ENCODE measurements at places on chromosomes 13 and 19.

- DNase-seq, result no peak
Observed at GRCh38 chr19:39397360-39398296, 6.5 kb downstream of the MED29 start.

DNA sequence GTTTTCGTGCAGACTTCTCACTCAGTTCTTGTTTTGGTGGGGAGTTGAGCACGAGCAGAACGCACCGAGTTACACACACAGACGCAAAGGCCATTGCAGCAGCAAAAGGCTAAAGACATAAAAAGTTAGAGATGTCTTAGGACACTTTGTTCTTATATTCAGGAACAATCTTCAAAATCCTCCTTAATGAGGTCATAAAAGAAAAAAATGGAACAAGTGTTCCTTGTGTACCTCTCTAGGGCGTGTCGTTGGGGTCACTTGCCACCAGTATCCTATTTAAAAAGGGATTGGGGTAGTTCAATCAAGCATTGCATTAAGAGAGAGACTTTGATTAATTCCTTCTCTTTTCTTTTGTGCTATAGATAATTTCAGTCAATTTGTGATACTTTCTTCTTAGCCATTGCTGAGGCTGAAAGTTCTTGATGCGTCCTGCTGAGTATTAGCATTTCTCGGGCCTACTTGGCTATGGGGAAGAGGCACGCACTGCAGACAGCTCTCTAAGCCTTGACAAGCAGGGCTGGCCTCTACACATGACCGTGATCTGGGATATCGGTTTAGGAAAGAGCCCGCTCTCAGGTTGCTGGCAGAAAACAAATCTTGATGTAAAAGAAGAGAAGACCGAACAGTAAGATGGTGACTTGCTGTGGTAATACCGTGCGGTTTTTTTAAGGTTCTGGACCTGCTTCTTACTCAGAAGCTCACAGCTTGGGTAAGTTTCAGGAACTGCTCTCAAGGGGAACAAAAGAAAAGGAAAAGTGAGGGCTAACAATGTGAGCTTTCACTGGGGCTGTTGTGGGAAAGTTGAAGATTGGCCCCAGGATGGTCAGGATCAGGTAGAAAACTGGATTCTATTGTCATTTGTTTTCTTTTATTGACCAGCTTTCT lies 223.6 kb downstream of the TM9SF2 start:
- no peak for DNase-seq

GRCh38 chr13:46166947-46167610 lies 14.9 kb downstream of the LCP1 start:
- no peak for DNase-seq

- no peak for DNase-seq
Observed at GRCh38 chr13:47904241-47904640, 96.8 kb downstream of the SUCLA2 start.

DNA sequence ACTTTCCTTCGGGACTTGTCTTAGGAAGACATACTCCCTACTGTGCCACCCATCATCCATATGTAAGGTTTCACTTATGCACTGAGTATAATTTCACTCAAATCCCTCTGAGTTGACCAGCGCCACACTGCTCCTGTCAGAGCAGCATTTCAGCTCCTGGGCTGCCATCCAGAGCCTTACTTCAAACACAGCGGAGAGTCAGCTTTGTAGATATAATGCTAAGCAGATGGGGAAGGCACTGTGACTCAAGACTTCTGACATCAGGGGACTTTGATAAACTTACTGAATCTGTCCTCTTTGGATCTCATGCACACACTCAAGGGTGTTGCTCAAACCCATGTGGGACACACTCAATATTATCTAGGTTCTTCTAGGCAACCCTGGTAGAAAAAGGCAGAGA lies 34.9 kb downstream of the DOCK9 start:
- no peak for DNase-seq

- DNase-seq, result no peak
Observed at GRCh38 chr13:113407103-113407530, 43.2 kb upstream of the GRTP1 start.

DNA sequence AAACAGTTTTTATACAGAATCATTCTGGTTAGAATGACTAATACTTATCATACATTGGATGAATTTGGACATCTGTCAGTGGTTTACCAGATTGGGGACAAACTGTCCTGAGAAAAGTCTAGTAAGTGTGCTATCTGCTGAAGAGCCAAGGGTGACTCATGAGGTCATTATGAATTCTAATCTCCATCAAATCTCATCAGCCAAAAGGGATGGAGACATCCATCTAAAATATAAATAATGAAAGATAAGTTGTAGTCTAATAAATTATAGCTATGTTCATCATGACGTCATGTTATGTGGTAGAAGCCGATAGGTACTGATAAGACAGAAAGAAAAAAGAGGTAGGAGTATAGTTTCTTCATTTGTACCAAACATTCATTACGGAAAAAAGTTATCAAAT lies 804.4 kb downstream of the PCDH9 start:
- no peak for DNase-seq

DNA sequence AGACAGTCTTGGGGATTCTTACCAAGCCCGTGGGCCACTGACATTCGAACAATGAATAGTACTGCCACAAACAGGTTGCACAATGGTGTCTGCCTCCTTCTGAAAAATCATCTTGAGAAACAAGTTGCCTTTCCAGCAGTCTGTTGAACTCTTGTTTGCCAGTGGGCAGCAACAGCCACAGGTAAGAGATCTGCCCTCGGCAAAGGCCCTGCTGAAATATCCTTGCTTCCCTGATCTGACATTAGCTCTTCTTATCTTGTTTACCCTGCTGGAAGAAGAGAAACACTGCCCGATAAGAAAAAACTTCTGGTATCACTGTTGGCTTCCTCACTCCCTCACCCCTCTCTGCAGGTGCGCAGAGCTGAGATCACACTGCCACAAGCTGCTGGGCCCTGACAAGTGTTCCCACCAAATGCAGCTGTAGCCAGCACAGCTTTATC lies 2.0 kb downstream of the DOCK9 start:
- no peak for DNase-seq

GRCh38 chr13:40350283-40350992 lies 316.0 kb downstream of the FOXO1 start:
- DNase-seq, result no peak

GRCh38 chr19:37997911-37998344 lies 90.9 kb downstream of the SIPA1L3 start:
- DNase-seq, result no peak

DNA sequence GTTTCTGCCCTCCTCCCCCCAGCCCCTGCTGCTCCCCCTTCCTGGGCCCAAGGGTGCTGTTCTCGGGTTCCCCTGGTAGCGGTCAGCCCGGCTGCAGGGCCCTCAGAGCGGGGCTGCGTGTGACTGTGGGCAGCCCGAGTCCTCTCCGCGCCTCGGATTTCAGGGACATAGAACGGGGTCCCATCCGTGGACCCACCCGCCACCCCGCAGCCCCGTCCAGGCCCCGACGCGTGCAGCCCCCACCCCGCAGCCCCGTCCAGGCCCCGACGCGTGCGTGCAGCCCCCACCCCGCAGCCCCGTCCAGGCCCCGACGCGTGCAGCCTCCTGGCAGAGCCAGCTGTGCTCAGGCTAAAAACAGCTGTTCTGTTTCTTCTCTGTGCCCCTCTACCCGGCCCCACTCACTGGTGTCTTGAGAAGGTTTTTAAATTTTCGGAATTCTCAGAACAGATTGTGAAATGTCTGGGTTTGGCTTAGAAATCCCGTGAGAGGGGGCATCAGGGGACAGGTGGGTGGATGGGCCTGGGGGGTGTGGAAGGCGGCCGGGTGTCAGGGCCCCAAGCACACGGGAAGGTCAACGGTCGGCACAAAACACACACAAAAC lies 5.5 kb upstream of the PRTN3 start:
- DNase-seq, result no peak

GRCh38 chr19:1360818-1361461 lies 22.8 kb upstream of the NDUFS7 start:
- no peak for DNase-seq

- DNase-seq, result no peak
Observed at GRCh38 chr19:39385629-39386411, 5.1 kb downstream of the PAF1 start.

GRCh38 chr19:51448411-51449016 lies 9.7 kb downstream of the SIGLEC8 start:
- DNase-seq, result no peak

DNA sequence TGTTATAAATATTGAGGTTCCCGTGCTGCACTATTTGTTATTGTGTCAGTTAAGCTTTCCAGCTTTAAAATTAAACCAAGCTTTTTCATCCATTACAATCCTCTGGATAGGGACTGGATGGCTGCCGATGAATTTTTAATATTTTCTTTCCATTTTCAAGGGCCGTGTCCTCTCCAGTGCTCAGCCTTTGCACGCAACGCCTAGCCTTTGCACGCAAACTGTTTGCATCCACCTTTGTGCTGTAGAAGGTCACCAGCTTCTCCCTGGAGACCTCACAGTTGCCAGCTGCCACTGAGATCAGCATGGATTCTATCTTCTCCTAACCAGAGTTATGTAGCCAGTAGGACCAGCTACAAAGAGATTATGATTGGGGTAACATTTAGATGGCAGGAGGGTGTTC lies 240.5 kb downstream of the SLC7A1 start:
- DNase-seq, result no peak

GRCh38 chr19:10811391-10812111 lies 24.5 kb downstream of the TMED1 start:
- DNase-seq, result no peak

- no peak for DNase-seq
Observed at GRCh38 chr13:41463838-41464602, 6.7 kb downstream of the RGCC start.

DNA sequence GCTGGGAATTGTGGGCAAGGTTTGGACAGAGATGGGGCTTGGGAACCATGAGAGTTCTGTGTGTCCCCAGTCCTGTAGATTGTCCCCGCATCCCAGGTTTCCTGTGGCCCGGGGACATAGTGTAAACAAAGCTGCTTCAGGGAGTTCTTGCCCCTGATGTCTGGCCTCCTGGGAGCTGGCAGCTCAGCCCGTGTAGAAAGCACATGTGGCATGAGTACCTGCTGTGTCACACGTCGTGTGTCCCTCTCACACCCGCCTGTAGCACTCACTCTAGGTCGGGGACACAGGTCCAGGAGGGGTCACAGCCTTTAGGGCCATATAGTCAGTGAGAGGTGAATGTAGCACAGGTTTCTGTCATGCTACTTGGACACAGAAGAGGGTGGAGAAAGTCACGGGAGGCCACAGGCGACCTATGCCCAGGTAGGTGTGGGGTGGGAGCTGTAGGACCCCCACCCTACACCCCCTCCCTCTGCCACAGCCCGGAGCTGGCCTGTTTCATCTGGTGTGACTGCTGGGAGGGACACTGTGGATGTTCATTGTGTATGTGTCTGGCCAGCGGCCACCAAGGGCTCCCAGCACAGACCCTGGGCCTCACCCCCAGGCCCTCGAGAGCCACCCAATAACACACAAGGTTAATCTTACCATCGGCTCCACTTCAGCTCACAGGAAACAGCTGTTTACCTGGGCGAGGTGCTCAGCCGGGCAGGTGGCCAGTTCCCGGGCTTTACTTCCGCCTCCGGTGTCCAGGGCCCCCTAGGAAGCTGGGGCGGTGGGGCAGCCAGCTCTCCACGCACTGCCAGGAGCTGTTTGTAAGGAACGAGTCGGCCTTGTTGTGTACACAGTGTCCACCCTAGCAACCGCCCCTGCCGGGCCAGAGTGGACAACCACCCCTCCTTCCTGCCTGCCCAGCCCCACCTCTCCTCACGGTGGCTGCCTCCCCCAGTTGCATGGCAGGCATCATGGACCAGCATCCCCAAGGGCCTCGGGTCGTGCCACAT lies 49.7 kb downstream of the COMP start:
- no peak for DNase-seq

GRCh38 chr19:18091217-18091608 lies 4.5 kb upstream of the IL12RB1 start:
- DNase-seq, result no peak

GRCh38 chr13:98508280-98508679 lies 68.6 kb downstream of the STK24 start:
- DNase-seq, result no peak

DNA sequence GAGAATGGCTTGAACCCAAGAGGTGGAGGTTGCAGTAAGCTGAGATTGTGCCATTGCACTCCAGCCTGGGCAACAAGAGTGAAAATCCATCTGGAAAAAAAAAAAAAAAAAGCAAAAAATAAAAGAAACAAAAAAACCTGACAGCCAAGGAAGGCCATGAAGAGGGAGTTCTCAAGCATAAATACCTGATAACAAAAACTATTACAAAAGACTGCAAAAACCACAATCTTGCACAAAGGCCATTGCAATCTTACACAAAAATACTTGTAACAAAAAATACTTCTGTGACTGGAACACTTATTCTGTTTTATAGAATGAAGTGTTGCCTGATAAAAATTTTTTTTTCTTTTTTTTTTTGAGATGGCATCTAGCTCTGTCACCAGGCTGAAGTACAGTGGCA lies 61.5 kb upstream of the TSC22D1 start:
- no peak for DNase-seq

DNA sequence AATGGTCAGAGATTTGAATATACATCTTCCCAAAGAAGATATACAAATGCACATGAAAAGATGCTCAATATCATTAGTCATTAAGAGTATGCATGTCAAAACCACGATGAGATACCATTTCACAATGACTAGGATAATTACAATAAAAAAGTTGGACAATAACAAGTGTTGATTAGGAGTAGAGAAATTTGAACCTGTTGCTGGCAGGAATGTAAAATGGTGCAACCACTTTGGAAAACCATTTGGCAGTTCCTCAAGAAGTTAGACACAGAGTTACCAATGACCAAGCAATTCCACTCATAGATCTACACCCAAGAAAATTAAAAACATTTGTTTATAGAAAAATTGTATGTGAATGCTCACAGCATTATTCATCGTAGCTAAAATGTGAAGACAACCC lies 33.2 kb upstream of the STARD13 start:
- DNase-seq, result no peak

- DNase-seq, result no peak
Observed at GRCh38 chr19:6608940-6609339, 18.0 kb upstream of the CD70 start.

- DNase-seq, result no peak
Observed at GRCh38 chr19:19670070-19670551, 1.5 kb downstream of the ZNF101 start.

GRCh38 chr19:1985588-1986356 lies 29.7 kb downstream of the BTBD2 start:
- no peak for DNase-seq

GRCh38 chr19:6164906-6165531 lies 29.6 kb downstream of the ACSBG2 start:
- DNase-seq, result no peak

GRCh38 chr19:676339-677105 lies at the start of gene FSTL3:
FSTL3 (plus strand) TSS chr19:676392; CDS start chr19:676424, 32 bp downstream.
- no peak for DNase-seq

DNA sequence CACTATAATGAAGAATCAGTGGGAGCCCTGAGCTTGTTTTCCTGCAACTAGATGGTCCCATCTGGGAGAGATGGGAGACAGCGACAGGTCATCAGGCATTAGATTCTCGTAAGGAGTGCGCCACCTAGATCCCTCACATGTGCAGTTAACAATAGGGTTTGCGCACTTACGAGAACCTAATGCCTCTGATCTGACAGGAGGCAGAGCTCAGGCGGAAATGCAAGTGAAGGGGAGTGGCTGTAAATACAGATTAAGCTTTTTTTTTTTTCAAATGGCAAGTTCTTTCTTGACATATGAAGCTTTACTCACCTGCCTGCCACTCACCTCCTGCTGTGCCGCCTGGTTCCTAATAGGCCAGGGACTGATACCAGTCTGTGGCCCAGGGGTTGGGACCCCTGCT lies 14.4 kb downstream of the CDC16 start:
- DNase-seq, result no peak

Data from esophagus squamous epithelium (tissue), 5 donors.